Stimulated activated CD4-positive, alpha-beta T cell treated with anti-CD3 and anti-CD28 coated beads, Interleukin-12 subunit alpha, Interleukin-12 subunit beta, amount 100 ng/mL, for 24 hours (primary cell): ENCODE measurements at places on chromosomes 7 and 10.

DNA sequence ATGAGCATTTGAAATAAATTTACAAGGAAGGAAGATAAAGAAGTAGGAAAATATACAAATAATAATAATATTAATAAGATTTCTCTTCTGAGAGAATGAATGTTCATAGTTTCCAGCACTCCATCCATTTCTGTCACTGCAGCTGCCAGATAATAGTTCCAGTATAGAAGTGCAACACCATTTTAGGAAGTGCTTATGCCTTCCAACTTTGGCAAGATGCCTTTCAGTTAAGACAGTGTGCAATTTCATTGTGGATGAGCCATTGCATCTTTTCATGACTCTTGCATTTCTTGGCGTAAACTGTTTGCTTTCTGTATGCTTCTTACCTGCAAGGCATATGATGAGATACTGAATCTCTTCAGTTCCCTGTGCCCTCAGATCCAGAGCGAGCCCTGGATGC lies 185.0 kb downstream of the PDE1C start:
- DNase-seq = no peak

- no peak for DNase-seq
Measured at GRCh38 chr10:96420228-96421009, 61.6 kb upstream of the OPALIN start.

GRCh38 chr10:44786286-44786850 lies 124.8 kb upstream of the TMEM72 start:
- DNase-seq = no peak

DNA sequence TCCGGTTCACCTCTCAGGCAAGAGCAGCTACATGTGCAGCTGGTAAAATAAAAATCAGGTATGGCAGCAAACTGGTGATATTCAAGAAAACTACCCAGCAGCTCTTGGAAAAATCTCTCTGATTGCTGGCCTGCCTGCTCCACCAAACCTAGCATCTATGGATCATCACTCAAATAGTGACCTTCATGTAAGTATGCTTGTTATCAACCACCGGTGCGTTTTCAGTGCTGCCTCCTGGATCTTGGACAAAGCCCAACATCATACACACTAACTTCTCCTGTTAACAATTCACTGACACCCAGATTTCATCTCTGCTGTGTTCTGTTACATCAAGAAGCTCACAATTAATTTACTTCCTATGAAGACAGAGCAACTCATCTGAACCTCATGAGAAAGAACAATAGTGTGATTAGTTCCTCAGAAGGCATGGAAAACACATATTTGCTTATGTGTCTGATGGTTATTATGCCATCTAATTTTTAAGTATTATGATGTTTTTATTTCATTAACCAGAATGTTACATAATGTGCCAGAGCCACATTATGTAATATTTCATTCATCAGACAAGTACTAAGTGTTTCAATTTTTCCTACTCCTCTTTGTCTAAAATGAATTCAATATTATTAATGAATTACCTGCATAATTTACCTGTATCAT lies 8.8 kb downstream of the CDK6 start:
- DNase-seq = no peak

- peak; percentile 17 for DNase-seq
Measured at GRCh38 chr10:134247-135131, 766 bp upstream of the ZMYND11 start.

- DNase-seq = no peak
Measured at GRCh38 chr7:138303230-138304070, 156.6 kb upstream of the TRIM24 start.

DNA sequence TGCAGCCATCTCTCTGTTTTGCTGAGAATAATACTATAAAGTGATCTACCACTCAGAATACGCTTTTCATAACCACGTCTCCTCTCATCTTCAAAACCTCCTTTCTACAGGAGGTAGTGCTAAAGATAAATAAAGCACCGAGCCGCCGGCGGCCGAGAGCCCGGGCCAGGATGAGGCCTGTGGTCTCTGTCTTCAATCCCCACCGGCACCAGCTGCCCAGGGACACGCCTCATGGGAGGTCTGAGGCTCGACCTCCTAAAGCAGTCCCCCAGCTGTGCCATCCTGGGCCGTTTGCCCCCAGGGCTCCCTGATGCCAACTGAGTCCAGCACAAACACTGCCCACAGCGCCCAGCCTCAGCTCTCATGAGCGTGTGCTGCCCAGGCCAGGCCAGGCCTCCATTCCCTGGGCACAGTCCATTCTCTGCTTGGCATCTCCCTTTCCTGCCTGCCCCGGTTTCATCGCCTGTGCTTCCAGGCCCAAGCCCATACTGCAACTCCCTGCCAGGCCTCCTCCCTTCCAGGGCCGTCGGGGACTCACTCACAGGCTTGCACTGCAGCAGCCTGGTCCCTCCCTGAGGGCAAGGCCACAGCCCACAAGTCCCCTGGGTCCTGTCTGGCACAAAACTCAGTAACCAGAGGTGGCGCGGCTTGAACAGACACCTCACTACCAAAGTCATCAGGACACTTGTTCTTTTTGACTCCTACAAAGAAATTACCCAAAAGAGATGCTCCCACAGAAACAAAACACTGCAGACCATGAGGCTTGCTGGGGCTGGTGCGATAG lies 2.5 kb downstream of the INTS1 start:
- no peak for DNase-seq

- no peak for DNase-seq
Measured at GRCh38 chr7:38819463-38819862, 89.5 kb downstream of the VPS41 start.
